Fibroblast of skin of right quadriceps (primary cell): ENCODE measurements at places on chromosomes 6 and 20.

DNA sequence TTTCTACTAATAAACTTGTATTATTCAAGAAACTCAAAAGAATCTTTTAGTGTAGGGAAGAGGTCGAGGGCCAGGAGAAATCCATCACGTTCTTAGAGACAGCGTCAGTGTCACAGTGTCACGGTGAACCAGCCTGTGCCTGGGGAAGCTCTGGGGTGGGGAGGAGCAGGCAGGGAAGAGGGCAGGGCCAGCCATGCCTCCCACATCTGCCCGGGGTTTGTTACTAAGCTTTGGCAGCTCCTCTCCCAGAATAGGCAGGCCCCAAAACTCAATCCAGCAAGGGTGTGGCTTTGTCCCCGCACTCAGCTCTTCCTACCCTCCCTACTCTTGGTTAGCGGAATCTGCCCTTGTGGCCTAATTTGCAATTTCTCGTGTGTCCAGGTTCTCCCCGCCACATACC is 72.9 kb downstream of the TCP11 start:
- no peak for DNase-seq

GRCh38 chr6:138428944-138429598 is 25.0 kb downstream of the HEBP2 start:
- peak; percentile 54 for DNase-seq

GRCh38 chr6:37480951-37481534 is 18.6 kb downstream of the CCDC167 start:
- DNase-seq = no peak

GRCh38 chr6:33846226-33846625 is 42.4 kb upstream of the MLN start:
- peak; percentile 14 for DNase-seq

DNA sequence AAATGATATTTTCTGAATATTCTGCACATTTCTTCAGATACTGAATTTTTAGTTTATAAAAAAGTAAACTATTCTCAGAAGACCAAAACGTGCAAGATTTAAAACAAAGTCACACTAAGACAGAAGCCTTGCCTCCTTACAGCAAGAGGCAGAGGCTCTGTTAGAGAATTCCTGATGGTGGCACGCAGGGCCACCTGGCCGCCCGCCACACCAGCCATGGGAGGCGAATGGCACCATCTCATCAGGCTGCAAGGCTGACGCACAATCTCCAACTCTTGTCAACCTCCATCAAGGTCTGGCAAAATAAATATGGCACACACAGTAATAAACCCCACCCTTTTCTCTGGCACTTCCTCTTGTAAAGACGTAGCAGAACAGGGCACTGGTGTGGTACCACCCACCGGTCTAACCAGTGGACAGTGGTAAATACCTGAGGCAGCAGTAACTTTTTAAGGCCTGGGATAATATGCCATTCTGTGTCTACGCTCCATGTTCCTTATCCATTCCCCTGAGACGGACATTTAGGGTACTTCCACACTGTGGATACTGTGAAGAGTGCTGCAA is 111.4 kb downstream of the WDR27 start:
- DNase-seq = no peak

GRCh38 chr6:84657025-84657424 is 107.4 kb downstream of the TBX18 start:
- DNase-seq = no peak

GRCh38 chr6:170294813-170295509 is 4.1 kb upstream of the DLL1 start:
- DNase-seq = no peak

DNA sequence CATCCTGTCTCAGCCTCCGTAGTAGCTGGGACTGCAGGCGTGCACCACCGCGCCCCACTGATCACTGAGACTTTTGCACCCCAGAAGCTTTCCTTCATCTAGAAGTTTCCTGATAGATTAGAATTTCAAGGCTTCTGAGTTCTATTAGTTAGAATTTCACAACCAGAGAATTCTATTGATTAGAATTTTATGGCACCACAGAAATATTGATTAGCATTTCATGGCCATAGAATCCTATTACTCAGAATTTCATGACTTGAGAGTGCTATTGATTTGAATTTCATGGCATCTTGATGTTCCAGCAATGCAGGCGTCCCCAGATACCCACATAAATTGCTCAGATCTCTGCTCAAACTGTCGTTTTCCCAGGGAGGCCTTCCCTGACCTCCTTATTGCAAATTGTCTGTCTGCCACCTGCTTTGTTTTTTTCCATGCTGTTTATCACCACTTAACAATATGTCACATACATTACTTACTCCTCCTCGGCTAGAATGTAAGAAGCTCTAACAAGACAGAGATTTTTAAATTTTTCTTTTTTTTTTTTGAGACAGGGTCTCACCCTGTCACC is 16.9 kb upstream of the CBFA2T2 start:
- no peak for DNase-seq

DNA sequence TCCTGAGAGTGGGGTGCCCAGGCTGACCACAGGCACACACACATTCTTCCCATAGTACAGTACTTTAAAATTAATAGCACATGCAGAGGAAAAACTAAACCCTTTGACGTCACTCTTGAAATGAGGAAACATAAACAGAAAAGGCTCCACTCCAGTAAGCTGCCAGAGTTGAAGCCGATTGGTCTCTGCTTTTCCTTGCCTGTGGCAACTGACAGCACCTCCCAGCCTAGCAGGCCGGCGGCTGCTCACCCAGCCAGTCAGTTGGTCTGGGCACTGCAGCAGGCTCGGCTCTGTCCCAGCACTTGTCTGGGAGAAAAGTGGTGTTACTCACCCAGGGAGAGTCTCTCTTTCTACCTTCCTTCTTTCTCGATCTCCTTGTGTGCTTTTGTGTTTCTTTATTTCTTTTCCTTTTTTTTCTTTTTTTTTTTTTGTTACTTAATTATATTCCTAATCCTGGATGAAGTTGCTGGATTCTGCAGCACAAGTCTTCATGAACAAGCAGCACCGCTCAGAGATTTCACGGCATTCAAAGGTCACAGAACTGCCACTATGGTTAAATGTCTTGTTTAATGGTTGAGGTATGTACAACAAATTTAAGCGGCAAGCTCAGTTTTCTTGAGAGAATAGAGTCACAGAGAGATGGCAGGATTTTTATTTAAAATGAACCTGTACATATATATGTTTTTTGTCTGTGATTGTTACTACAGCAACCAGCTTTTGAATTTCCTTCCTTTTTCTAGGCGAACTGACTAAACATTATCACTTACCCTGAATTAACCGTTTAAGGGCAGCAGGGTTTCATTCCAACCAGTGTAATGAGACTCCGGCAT is at the start of gene PDE7B:
PDE7B (plus strand) TSS at position 260 of the 830 bp plus-strand sequence.
- peak; percentile 99 for DNase-seq

DNA sequence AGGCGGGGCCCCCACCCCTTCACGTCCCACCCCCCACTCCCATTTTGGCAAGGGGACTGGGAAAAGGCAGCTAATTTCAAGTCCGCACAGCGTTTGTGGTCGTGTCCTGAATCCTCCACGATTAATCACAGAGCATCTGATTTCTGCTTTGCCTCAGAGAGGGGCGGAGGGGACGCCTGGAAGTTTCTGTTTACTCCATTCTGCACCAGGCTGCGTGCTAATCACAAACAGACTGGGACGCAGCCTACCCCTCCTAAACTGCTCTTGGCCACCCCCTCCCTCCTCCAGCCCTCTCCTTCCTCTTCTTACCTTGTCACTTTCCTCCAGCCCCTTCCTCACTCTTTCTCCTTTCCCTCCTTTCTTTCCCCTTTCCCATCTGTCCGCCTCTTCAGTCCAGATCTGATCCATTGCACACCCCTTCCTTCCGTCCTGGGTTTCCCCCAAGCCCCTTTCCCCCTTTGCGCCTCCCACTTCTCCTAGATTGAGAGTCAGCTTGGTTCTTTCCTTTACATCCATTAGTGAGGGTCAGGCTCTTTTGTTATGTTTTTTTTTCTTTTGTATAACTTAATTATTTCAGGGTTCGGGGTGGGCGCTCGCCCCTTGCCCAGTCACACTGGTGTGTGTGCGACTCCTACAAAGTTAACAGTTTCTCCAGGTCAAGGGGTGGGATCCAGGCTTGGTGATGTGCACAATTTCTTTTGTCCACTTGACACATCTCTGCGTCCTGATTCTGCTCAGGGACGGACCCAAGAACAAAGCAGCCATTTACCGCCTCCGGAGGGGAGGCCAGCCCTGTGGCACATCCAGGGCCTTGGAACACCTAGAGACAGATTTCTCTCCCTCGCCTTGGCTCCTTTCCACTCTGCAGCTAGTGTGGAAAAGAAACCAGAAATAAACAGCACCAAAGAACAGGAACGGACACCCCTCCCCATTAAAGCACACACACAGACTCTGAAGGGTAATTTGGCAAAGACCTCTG is 520 bp upstream of the RIPOR3 start:
- peak; percentile 70 for DNase-seq
